ENCODE measurements at places on chromosomes 4 and X.

DNA sequence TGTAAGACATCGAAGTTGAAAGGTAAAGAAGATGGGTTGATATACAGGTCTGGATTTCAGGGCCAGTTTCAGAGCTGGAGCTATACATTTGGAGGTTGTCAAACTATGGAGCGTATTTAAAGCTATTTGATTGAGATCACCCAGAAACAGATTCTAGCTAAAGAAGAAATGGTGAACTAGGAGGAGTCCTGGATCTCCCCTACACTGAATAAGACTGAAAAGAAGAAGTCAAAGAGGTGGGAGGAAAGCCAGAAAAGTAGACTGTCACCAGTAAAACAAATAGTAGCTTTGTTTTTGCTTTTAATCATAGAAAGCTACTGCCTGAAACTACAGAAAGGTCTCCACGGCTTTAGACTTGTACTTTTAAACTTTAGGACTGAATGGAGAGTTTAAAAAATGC, 5.0 kb upstream of the NDP start:
- no peak for DNase-seq

- no peak for DNase-seq
Measured at GRCh38 chr4:75321484-75321883, 192.7 kb downstream of the RCHY1 start.

GRCh38 chr4:18635531-18635930, 614.0 kb upstream of the LCORL start:
- DNase-seq: no peak

- DNase-seq: peak; percentile 38
Measured at GRCh38 chrX:56281789-56282188, 49.6 kb downstream of the KLF8 start.

DNA sequence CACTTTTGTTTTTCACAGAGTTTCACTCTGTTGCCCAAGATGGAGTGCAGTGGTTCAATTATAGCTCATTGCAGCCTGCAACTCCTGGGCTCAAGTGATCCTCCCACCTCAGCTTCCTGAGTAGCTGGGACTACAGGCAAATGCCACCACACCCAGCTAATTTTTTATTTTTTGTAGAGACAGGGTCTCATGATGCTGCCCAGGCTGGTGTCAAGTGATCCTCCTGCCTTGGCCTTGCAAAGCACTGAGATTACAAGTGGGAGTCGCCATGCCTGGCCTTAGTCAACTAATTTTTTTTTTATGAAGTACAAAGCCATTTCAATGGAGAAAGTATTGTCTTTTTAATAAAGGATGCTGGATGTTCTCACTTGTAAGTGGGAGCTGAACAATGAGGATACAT, 51.3 kb upstream of the UXT start:
- no peak for DNase-seq

GRCh38 chrX:68665502-68665901, 18.0 kb downstream of the STARD8 start:
- DNase-seq: no peak

GRCh38 chr4:99832321-99832720, 15.7 kb downstream of the DAPP1 start:
- no peak for DNase-seq

GRCh38 chrX:10496345-10496965, 123.9 kb downstream of the MID1 start:
- no peak for DNase-seq

DNA sequence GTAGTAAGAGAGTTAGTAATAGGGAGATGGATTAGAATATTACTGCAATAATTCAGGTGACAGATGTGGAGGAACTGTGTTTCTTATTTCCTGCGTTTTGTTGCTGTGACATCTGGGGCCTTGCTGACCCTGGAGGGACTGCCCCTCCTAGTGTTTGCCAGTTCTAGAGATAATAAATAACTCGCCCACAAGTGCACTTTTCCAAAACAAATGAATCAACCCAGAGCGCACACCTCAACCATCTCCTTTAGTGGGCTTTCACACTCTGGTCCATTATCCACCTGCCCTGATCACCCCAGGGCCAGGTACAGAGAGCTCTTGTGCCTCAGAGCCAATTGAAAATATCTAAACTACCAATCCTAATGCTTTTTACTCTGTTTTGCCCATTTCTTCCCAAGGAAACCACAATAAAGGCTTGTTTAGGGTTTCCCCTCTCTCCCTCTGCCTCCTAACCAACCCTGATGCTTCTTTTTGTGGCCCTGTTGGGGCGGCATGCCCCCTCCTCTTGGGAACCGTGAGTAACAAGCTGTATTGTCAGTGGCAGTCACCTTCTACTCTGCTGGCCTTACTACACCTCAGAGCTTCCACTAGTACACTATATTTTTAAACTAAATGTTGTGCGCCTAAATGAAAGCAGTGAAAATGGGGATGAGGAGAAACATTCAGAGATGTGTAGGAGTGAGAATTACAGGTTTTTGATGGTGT, 270.5 kb downstream of the TENM3 start:
- no peak for DNase-seq

DNA sequence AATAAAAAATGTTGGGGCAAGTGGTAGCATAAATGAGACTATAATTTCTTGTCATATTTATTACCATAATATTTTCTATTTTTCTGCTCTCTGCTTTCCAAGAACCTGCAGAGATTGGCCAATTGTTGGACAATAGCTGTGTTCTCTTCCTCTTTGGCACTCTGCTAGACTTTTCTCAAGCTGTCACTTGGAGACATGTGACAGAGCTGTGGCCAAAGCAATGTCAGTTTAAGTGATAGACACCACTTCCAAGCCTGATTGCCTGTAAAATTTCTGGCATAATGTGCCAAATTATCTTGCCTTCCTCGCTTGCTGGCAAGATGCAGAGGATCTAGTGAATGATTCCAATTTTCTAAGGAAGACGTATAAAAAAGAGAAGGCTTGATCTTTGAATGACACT, 162.2 kb upstream of the NDST4 start:
- DNase-seq: no peak

GRCh38 chrX:110418316-110419235, 59.9 kb downstream of the RTL9 start:
- DNase-seq: peak; percentile 27

GRCh38 chr4:13721894-13722293, 94.4 kb upstream of the BOD1L1 start:
- no peak for DNase-seq

DNA sequence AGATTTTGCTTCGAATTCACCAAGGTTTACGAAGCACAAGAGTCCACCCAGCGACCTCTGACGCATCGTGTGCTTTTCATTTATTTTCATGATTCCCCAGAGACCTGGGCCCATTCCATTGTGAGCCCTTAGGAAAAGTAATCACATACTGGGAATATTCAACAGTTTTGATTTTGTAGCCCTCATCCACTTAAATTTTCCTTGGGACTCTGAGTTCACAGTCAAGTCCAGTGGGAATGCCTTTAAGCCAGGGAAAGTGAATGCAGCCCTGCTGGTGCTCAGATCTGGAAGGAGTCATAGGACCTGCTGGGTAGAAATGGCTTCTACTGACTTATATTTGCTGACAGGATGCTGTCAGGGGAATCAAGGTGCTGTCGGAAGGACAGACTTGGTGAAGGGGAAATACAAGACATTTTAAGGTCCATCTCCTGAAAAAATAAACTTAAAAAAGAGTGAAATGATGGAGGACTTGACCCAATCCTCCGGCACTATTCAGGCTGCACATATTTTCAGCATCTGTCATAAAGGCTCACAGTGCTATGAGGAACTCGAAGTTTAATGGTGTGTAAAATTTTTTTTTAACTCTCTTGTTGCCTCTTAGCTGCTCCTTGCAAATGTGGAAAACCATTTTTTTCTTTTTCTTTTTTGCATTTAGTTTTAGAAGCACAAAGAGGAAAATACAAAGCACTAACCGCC, 204.9 kb downstream of the MID1 start:
- DNase-seq: no peak

- no peak for DNase-seq
Measured at GRCh38 chr4:94650134-94650495, 107.6 kb upstream of the BMPR1B start.

GRCh38 chr4:2179717-2180116, 62.2 kb downstream of the HAUS3 start:
- no peak for DNase-seq

DNA sequence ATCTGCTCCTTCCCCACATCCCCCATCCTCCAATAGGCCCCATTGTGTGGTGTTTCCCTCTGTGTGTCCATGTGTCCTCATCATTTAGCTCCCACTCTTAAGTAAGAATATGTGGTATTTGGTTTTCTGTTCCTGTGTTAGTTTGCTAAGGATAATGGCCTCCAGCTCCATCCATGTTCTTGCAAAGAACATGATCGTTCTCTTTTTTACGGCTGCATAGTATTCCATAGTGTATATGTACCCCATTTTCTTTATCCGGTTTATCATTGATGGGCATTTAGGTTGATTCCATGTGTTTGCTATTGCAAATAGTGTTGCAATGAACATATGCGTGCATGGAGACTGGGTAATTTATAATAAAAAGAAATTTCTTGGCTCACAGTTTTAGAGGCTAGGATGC, 31.5 kb downstream of the GRK4 start:
- DNase-seq: no peak

DNA sequence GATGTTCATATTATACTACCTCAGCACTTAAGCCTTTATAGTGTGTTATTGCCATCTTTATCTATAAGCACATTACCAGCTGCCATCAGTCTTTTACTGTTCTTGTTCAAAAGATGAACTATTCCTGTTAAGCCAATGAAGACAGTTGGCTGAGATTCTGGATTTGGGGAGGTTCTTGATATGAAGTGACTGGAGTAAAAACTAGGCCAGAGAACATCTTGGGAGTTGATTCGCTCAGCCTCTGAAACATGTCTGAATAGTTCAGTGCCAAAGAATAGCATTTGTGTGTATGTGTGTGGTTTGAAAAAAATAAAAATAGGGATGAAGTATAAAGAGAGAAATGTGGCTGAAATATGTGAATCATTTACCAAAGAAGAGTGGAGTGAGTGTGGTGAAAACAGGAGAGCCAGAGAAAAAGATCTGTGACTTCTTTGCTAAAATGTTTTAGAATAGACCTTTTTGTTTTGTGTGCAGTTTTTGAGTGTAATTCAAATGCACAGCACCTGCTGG, 15.2 kb downstream of the EXOC1 start:
- DNase-seq: no peak

DNA sequence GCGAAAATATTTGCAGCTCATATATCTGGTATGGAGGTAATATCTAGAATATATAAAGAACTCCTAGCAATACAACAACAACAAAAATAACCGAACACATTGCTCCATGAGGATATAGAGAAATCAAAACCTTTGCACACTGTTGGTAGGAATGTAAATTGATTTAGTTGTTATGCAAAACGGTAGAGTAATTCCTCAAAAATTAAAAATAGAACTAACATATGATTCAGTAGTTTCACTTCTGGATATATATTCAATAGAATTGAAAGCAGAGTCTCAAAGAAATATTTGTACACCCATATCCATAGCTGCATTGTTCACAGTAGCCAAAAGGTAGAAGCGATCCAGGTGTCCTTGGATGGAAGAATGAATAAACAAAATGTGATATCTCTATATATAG, 203.0 kb upstream of the CNKSR2 start:
- no peak for DNase-seq

DNA sequence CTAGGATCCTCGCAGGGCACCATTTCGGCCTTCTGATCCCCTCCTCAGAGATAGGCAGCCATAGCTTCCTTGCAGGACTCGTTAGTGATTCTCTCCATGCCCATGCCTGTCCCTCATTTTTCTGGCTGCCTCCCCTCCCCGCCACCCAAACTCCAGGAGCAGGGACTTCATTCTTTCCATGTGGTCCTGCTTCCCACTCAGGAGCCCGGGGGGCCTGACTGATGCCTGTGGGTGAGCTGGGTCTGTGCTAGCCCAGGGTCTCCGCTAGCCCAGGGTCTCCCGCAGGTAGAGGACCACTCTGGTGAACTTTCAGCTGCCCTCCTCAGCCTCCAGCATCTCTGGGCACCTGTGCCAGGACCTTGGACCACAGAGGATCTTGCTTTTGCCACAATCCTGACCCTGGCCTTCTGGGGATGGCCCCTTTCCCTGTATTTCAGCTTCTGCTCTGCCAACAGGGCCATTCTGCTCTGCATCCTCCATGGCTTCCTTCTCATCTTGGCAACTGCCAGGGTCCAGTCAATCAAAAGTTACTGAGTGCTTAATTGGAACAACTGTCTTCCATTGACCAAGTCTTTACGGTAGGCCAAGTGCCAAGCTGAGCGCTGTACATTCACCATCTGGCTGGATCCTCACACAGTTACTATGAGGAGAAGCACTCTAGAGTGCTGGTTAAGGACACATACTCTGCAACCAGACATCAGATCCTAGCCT, 152.2 kb downstream of the EFNB1 start:
- no peak for DNase-seq

- DNase-seq: no peak
Measured at GRCh38 chr4:21420166-21420565, 528.4 kb downstream of the KCNIP4 start.

- no peak for DNase-seq
Measured at GRCh38 chr4:27490766-27491165, 630.1 kb downstream of the STIM2 start.

DNA sequence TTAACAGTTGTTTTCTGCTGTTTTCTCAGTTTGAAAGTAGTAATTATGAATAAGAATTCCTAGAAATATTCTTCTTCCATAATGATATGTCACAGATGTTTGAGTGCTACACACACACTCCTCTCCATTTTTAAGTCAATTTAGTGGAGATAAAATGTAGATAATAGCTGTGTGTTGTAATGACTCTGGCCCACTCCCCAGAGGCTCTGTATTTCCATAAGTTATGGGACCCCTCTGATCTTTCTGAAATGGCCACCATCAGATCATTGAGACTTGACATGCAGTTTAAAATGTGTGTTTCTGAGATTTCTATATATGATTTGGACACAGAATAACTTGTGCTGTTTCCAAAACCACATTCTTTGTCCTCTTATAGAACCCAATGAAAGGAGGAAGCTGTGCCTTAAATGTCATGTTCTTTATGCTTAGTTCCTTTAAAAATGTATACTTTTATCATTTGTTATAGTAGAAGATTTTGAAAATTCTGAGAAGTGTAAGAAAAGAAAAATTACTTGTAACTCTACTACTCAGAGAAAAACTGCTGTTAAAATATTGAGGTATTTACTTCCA, 46.4 kb downstream of the GAB1 start:
- no peak for DNase-seq

DNA sequence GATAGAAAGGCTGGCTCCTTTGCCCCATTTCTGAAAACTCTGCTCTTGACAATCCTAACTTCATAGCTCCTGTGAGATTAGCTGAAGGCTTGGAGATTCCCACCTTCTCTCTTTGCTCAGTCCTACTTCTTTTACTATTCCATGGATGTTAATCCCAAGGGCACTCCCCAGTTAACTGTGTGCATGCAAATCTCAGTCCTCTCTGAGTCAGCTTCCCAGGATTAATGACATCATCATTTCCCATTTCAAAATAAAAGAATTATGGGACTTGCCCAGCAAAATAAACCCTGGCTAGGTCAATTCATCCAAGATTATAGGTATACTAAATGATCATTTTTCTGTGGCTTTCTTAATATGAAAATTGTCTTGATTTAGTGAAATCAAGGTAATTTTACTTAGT, 328.6 kb upstream of the NR3C2 start:
- no peak for DNase-seq
